Left hindlimb (tissue), 1 donor: ENCODE measurements at places on chromosomes 3 and 15.

DNA sequence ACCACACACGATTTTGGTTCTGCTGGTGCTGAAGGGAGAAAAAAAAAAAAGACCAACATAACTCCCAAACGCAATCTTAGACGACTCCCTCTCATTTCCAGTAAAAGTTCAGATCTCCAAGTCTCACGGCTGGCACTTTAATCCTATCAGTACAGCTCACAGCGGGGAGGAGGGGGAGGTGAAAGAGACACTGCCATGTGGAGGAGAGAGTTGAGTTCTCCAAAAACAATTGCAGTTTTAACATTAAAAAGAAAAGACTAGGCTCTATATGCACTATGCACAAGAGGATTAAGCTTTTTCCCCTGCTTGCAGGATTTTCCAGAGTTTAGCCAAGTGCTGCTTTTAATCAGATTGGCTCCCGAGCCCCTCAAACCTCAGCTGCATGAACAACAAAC is 16.8 kb downstream of the BMF start:
- no peak for DNase-seq

GRCh38 chr3:177353140-177353539 is 155.9 kb upstream of the TBL1XR1 start:
- no peak for DNase-seq

DNA sequence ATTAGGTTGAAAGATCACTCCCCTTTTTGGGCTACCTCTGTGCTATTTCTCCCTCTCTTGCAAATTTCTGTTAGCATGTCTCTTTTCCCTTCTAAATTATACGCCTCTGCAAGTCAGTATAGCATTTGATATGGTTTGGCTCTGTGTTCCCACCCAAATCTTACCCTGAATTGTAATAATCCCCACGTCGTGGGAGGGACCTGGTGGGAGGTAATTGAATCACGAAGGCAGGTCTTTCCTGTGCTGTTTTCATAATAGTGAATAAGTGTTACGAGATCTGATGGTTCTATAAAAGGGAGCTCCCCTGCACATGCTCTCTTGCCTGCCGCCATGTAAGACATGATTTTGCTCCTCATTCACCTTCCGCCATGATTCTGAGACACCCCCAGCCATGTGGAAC is 41.0 kb downstream of the TAMM41 start:
- no peak for DNase-seq

DNA sequence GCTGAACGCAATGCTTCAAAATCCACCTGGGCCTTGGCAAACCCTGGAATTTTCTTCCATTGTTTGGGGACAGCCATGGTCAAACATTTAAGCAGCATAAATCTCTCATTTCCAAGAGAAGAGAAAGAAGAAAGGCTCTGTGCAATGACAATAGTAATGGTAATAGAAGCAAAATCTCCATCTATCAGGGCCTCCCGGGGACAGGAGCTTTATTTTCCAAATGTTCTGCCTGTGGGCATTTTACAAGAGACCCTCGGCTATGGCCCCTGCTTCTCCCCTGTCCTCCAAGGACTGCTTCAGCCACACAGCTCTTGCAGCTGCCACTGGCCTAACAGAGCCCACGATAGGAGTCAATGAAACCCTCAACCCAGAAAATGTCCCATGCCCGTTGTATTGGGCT is 12.7 kb upstream of the FAM240A start:
- DNase-seq = no peak

GRCh38 chr3:66407611-66408218 is 93.1 kb downstream of the LRIG1 start:
- peak; percentile 73 for DNase-seq

DNA sequence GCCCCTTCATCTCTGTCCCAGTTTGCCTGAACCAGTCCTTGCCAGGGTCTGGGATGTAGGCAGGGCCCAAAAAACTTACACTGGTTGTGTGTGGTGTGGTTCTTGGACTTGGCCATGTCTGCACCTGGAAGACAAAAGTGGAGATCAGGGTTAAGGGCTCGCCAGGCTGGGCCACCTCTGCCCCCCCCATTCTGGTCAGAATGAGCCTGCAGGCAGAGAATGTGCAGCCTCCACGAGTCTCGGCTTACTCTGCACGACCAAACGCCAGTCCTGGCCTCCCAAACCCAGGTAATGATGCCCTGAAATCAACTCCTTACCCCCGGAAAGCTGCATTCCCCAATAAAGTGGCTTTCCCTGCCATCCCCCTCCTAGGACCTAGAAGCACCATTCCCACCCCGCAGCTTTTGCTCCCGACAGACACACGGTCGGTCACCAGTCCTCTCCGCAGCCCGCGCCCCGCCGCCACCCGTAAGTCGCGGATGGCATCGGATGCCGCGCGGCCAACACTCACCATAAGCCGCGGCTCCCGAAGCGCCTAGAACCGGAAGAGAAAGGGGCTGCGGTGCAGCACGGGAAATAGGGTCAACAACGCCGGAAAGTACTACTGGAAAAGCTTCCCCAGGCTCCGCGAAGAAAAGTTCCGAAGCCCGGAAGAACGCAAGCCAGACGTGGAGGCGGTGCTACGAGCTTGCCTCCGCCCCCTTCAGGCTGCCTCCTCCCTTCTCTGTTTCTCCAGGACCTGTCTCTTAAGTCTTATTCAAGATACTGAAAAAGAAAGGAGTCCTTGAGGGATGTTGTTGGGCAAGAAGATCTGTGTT is at the start of gene RPL29:
Gene RPL29 (minus strand): TSS at position 550 of the 818 bp plus-strand sequence. CDS start 434 bp downstream, at position 116.
- peak; percentile 95 for DNase-seq

DNA sequence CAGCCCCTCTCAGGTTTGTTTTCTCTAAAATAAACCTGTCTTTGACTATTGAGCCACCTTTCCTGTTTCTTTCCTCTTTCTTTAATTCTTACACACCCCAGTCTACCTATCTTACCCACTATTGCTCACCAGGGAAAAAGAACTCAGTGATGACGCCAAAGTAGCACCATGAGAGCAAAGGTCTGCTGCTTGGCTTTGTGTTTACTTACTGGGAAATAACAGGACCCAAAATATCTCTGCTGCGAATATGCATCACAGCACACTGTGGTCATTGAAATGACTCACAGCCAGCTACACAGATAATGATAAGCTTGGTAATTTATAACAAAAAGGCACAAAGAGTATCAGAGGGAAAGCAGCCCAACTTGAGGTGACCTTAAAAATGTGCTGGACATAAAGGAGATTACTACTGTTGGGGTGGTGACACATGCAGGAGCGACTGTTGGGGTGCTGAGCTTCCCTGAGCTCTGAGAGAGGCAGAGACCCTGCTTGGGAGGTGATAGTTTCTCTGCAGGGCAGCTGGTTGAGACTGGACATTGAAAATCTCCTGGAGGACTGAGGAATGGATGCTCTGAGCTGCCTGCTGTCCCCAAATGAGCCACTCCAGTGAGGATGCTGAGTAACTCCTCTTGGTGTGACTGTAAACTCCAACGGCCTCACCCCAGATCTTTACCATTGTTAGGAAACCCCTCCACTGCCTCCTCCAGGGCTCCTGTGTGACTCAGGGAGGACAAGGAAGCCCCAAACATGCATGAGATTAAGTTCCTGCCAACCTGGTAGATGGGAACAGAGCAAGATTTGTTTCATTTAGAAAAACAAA is 14.5 kb downstream of the EFCAB12 start:
- DNase-seq = no peak

- DNase-seq = no peak
Measured at GRCh38 chr3:191120447-191121298, 78.4 kb upstream of the OSTN start.

DNA sequence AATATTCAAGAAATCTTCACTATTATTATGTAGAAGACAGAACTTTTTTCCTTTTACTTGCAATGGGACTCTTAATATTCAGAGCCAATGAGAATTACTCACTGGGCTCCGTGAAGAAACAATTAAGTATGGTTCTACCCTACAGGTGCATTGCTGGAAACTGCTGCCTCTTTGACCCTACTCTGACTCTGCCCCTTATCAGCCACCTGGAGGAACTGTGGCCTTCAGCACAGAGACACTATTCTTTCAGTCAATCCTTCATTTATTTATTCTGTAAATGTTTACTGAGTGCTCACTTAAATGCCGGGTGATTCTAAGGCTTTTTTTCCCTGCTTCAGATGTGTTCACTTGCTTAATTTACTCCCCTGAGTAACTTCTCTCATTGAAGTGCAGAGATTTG is 163.2 kb downstream of the SYNPR start:
- no peak for DNase-seq

DNA sequence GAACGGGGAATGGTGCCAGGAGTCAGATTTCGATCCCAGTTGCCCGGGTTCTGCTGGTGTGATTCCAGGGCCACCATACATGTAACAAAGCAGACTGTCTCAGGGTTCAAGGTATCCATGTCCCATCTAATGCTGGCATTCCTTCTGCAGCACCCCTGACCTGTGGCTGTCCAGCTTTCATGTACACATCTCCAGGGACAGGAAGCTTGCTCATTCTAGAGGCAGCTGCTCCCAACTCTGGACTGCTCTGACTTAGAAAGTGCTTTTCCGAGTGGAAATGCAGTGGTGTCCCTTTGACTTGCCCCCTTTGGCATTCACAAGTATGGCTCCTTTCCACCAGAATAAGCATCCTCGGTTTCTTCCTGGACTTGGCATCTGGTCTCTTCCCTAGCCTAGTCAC is 30.9 kb downstream of the PML start:
- DNase-seq = no peak

DNA sequence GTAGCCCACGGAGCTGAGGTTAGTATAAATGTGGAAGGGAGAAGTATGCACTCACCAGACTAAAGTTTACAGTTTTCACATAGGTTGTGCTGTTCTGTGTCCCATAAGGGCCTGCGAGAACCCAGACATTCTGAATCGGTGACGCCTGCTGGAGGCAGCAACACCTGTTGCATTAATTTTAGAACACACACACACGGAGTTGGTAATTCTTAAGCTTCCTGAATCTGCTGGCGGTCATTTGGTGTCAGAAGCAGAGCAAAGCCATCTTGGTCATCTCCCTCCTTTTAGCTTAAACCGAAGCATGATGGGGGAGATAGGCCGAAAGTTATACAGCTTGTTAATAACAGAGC is 41.1 kb upstream of the AP3B2 start:
- DNase-seq = peak; percentile 33

DNA sequence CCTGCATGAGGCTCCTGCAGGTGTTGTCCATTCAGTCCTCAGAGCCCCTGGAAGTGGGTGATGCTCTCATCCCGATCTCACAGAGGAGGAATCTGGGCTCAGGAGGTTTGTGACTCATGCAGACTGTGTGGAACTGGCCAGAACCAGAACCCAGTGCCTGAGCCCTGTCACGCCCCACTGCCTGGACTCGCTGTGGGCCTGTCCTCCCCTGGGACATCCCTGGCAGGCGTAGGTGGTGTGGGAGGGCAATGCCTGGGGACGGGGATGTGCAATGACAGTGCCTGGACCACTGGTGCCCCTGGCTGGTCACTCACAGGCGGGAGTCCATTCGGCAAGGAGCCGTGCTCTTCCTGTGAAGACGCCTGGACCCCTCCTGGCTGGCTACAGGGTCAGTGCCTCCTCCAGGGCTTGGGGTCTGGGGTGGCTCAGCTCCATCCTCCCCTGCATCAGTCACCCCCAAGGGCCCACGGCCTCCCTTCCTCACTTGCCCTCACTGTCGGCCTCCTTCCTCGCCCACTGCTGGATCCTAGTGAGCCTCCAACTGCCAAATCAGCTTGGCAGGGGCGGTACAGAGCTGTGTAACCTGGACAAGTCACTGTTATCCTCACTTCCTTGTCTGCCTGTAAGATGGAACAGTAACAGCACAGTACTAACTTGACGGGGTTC is 14.9 kb downstream of the PSTPIP1 start:
- DNase-seq = peak; percentile 15

DNA sequence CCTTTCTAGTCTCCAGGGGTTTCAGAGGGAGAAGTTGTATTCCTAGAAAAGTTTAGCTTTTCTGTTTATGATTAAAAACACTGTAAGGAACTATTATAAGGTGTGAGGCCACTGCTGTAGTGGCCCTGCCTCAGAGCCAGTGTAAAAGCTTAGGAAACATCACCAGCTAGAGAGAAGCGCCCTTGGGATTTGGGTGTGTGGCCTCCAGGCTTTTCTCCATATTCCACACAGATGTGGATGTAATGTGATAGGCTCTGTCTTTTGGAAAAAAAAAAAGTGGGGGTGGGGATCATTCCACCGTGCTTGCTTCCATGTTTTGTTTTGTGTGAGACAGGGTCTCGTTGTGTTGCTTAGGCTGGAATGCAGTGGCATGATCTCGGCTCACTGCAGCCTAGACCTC is 13.9 kb downstream of the SEC61A1 start:
- no peak for DNase-seq

DNA sequence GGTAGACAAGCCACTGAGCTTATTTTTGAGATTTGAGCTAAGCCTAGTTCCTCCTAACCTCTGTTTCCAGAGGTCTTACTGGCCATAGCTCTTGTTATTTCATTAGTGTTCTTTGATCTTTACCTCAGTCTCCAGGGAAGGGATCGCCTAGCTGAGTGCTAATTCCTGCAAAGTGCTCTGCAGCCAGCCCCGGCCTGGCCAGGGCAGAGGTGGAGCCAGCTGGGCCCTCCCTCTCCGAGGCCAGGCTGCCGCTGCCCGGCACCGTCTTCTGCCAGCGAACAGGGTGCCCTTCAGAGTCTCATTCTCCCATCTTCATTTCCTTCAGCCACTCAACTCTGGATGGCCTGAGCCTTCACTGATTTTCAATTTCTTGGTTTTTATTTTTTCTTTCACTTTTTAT is 19.7 kb downstream of the FAN1 start:
- DNase-seq = no peak

GRCh38 chr15:51312166-51313073 is 26.0 kb downstream of the CYP19A1 start:
- DNase-seq = no peak

- no peak for DNase-seq
Measured at GRCh38 chr3:196670339-196670738, 30.8 kb downstream of the NRROS start.

DNA sequence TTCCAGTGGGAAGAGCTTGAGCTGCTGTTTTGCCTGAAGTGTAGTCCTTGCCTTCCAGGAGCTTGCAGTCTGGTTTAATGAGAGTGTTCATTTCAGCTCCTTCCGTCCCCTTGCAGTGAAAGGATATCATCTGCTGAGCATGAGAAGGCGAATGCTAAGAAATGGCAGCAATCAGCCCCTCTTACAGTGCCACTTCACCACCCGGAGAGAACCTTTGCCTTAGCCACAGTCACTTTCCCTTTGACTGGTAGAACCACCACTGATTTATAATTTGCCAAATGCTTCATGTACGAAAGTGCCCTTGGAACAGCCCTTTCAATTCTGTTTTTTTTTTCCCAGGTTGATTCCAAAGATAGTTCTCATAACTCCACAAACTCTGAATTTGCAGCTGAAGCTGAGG is 11.5 kb downstream of the TATDN2 start:
- no peak for DNase-seq

DNA sequence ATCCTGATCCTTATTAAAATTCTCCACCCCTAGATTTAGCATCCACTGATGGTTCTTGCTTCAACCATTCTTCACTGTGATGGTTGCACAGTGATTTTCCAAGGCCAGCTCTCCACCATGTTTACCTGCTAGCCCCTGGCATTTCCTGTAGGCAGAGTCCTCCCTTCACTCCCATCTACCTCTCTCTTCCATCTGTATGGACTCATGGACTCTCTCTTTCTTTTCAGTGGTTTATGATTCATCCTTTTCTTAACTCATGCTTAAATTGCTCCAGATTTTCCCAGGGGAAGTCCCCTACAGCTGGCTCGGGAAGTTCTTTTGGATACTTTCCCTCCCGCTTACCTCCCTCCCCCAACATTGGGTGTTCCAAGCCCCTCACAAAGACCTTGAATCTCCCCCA is 18.7 kb downstream of the TGM4 start:
- DNase-seq = no peak

GRCh38 chr15:59892985-59893384 is 111.1 kb upstream of the FOXB1 start:
- DNase-seq = no peak
